ENCODE measurements at places on chromosomes 16 and 17.
A peak's percentile ranks its signal among the peaks of the same experiment; 100 is the strongest.

DNA sequence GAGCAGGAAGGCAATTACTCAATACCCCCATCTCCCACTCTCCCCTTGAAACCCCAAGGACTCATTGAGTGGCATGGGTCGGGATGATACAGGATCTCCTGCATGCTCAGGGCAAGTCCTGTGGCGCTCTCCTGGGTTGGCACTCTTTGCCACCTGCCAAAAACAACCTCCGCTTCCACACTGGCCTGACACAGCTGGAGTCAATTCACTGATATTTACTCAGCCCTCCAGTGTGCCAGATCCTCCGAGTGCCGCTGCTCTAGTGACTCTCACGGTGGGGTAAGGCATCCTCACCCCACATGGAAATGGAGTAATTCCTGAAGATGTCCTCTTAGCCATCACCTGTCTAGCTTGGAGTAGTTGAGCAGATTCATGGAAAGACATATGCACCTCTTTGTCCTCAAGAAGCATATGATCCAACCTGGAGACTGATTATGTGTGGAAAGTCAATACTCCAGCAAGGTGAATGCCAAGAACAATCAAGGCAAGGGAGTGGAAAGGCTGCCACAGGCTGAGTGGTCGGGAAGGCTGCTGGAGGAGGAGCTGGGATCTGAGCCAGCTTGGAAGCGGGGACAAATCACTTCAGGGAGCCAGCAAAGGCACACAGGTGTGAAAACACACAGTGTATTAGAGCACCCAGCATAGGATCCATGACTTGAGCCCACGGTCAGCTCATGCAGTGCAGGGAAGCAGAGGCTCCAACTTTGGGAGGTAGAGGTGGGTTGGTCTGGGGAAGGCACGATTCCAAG, 12.6 kb upstream of the GOSR2 start:
- DNase-seq = no peak

DNA sequence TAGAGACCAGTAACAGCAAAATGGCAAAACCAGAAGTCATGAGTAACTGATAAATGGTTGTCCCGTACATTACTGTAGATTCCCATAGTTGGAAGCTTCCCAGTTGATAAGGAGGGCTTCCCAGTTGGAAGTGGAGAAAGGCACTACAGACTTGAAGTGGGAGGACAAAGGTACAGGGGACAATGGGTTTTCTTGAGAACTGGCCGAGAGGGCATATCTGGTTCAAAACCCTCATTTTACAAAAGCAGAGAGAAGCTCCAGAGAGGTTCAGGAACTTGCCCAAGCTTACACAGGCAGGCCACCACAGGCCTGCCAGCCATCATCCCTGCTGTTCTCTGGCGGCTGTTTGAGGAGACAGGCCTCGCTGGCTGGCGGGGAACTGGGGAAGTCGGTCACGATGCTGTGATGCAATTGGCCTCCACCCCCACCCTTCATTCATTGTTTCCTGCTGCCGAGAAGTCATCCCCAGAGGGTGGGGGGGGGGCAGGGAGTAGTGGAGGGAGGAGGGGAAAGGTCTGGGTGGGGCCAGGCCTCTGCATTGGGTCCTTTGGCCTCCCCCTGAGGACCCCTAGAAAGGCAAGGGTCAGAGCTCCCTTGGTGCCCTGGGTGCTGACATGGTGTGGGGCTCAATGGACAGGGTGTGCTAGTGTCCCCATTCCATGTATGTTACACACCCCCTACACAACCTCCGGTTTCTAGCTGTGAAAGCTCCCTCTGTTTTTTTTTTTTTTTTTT, 3.0 kb downstream of the UBALD2 start:
- peak; percentile 55 for DNase-seq

DNA sequence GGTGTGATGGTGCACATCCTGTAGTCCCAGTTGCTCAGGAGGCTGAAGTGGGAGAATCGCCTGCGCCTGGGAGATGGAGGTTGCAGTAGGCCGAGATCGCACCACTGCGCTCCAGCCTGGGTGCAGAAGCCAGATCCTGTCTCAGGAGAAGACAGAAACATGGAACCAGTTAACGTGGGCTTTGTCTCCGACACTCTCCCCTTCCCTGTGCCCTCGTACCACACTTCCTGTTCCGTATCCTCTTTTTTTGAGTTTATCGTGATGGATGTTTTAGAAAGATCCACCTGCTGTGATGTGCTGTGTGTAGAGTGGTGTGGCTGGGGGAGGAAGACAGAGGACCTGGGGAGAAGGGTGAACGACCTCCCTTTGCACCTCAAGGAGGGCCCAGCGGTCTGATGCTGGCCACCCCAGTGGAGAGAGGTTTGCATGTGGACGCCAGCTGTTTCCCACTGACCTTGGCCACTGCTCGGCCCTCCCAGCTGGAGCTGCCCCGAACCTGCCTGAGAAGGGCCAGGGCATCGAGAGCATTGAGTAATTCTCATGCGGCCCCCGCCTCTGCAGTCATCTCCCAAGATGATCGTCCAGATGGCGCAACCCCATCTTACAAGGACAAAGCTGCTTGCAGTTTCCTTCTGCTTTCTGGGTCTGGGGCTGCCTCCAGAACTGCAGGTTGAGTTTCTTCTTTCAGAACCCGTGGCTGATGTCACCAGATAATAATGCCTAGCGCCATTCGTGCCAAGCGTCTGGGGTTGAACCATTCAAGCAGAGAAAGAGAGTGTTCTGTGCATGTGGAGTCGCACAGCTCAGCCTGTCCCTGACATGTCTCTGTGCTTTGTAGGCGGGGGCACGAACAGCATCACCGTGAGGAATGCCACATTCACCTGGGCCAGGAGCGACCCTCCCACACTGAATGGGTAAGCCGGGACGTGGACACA, 126.3 kb downstream of the ABCC1 start:
- DNase-seq = no peak

DNA sequence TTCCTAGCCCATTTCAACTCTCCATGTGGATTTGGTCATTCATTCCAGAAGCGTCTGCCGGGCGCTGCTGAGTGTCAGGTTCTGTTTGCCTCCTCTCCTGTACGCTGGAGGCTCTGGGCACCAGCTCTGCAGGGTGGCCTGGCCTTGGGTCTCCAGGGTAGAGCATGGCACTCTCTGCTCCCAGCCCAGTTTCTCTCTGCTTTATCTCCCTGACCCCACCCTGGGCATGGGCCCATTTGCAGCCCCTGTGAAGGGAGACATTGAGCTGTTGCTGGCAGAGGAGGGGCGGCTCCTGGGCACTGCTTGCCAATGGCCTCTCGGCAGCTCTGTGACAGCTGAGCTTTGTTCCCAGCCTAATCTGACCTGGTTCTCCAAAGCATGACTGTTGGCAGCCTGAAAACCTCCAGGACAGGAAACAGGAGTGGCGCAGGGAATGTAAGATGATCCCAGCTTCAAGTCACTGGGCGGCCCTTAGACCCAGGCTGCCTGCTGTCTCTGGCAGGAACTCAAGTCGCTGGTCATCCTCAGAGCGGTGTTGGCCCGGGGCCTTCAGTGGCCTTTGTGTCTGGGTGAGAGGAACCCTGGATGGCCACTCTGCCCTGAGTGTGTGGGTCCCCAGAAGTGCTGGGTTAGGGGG, 146.8 kb downstream of the SEC14L1 start:
- DNase-seq = no peak

DNA sequence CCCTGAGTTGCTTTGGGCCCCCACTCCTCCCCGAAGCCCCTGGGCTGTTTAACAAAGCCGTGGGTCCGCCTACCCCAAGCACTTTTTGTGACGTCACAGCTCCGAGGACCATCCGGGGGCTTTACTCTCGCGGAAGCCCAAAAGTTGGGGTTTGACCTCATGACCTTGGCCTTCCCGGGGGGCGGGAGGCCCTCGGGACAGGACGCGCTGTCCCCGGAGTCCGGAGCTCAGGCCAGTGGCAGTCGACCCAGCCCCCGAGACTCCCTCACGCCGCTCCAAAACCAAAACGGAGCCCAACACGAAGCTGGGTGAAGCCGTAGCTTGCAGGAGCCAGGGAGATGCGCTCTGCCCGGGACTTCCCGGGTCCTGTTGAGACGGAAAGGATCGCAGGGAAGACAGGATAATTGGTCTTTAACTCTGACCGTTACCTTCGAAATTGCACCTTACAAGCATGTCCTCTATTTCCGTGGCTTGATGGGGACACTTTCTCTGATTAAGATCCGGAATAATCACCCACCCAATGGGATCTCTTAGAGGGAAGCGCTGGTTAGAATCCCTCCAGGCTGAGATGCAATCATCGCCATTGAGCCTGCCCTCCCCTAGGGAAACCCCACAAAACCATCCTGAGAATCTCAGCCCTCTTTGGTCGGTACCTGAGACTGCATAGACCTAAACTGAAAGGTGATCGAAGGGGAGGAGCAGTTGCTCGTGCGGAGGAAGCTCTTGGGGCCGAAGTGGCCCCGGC, 4.9 kb upstream of the SOX9 start:
- no peak for DNase-seq

GRCh38 chr16:14309001-14309886, 238.1 kb downstream of the MRTFB start:
- no peak for DNase-seq

DNA sequence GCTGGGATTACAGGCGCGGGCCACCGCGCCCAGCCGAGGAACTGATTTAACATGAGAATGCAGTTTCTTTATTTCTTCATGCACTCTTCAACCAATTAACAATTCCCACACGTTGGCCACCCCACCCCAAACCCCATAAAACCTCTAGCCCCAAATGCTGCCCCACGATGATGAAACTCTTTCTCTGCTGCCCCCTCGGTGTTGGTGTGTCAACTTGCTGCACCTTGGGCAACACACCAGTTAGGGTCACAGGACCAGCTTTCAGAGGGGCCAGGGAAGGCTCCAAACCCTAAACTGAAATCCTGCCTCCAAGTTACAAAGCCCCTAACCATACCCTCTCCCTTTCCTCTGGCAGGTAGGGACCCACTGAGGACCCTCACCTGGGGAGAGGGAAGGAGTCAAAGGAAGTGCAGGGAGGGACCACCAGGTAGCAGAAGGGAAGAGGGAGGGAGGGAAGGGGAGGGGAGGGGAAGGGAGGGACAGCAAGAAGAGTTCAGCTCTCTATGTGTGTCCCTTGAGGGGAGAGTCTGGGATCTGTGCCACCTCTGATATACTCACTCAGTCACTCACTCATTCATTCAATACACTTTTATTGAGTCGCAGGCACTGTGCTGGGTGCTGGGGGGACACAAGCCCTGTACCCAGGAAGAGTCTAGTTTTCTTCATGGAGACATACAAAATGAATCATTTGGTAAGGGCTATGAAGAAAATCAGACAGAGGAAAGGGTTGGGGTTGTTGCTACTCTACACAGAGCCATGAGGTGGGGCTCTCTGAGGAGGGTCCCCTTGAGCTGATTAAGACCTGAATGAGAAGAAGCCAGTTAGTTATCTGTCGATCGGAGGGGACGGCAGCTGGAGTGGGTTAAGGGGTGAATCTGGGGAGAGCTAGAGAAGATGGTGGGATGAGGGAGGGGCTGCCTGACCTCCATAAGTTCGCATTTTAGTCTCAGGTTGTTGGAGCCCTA, 3.9 kb downstream of the PLXDC1 start:
- DNase-seq = no peak

DNA sequence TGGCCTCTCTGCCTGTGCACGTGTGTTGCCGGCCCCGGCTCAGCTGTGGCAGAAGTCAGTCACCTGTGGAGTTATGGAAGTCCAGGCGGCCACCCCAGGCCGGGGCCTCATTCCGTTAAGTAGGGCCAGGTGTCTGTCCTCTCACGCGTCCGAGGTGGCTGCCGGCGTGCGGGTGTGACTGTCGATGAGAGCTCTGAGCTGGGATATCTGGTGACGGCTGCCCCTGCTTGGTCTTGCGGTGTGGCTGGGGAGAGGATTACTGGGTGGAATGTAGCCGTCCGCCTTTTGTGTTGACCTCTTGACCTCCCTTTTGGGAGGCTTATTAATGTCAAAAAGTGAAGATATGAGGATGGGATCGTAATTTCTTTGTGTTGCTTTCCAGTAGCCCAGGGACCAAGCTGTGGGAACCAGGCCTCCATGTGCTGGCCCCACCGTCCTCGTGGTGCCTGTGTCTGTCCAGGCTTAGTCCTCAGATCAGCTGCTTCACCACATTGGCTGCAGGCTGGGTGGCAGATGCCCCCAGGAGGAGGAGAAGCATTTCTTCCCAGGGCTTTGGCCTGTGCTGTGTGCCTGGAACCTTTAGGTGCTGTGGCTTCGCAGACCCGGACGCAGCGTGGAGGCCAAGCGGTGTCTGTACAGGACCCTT, 23.0 kb upstream of the ZNF750 start:
- DNase-seq = no peak

- no peak for DNase-seq
Measured at GRCh38 chr17:35866341-35866950, 2.2 kb downstream of the HEATR9 start.

DNA sequence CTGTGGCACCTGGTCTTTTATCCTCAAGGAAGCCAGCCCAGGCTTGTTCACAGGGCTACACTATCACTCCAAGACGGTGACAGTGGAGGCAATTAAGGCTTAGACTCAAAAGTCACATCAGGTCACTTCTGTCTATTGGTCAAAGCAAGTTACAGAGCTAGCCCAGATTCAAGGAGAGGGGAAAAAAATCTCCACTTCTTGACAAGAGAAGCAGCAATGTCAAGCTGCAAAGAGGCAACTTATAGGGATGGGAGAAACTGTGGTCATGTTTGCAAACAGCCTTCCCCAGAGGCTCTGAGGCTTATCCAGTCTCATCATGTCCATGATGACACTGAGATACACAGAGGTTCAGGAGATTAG, 31.6 kb downstream of the SERPINF1 start:
- no peak for DNase-seq

GRCh38 chr17:63753215-63753614, 11.6 kb upstream of the STRADA start:
- DNase-seq = no peak

- DNase-seq = no peak
Measured at GRCh38 chr16:10015397-10015796, 166.8 kb downstream of the GRIN2A start.

DNA sequence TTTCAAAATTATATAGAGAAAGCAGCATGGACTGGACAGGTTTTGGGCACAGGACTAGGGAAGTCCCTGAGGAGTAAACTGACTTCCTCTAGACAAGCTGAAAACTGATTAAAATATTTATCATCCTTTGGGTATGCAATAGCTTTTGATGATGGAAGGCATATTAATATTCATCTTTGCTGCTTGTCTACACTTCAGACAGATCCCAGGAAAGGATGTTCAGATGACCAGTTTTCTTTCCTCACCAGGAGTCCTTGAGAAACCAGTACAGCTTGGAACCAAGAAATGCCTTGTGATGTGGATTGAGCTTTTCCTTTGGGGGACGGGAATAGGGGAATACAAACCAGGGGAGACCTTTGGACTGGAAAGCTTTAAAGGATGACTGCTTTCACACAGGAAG, 195.5 kb downstream of the FTO start:
- DNase-seq = no peak

- DNase-seq = peak; percentile 73
Measured at GRCh38 chr16:11251525-11252481, 4.2 kb downstream of the SOCS1 start.

GRCh38 chr16:19223235-19224170, 55.5 kb downstream of the SYT17 start:
- no peak for DNase-seq

GRCh38 chr17:336110-337021, 16.2 kb downstream of the RPH3AL start:
- DNase-seq = peak; percentile 29

GRCh38 chr17:60080545-60080944, 1.8 kb upstream of the HEATR6 start:
- DNase-seq = no peak

GRCh38 chr16:64638766-64639165, 483.1 kb downstream of the CDH11 start:
- DNase-seq = no peak

GRCh38 chr17:35616536-35616935, 29.4 kb downstream of the AP2B1 start:
- no peak for DNase-seq

GRCh38 chr17:81285179-81285878, 9.8 kb downstream of the SLC38A10 start:
- DNase-seq = peak; percentile 20

- no peak for DNase-seq
Measured at GRCh38 chr16:22014271-22014873, 6.5 kb downstream of the MOSMO start.

Measured in activated CD4-positive, alpha-beta T cell treated with anti-CD3 and anti-CD28 coated beads for 1 hour (primary cell).